ENCODE measurements at places on chromosomes 16 and 17.

- no peak for DNase-seq
Observed at GRCh38 chr16:30559690-30560089, 1.5 kb upstream of the ZNF764 start.

- DNase-seq: no peak
Observed at GRCh38 chr17:14321476-14321949, 20.6 kb downstream of the HS3ST3B1 start.

DNA sequence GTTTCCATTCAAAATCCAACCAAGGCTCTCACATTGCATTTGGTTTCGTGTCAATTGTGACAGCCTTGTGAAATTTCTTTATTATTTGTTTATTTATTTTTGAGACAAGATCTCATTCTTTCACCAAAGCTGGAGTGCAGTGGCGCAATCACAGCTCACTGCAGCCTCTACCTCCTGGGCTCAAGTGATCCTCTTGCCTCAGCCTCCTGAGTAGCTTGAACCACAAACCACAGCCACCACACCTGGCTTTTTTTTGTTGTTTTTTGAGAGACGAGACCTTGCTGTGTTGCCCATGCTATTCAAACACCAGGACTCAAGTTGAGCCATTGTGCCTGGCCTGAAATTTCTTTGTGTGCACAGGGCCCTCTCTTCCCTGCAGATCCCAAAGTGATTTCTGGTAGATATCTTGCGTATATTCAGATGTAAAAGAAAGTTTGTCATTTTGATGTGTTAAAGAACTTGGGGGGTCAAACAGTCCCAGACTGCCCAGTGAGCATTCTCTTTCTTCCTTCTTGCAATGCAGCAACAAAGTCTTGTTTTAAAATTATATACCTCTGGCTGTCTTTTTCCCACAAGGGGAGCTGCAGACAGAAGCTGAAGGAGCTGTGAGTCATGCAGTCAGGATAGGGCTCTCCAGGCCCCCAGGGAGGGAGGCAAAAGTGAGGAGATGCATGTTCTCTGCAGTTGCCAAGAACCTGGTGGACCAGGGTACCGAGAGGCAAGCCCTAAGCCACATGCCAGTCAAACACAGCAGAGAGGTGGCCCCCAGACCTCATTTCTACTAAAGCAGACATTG lies 15.5 kb upstream of the USP22 start:
- DNase-seq: no peak

DNA sequence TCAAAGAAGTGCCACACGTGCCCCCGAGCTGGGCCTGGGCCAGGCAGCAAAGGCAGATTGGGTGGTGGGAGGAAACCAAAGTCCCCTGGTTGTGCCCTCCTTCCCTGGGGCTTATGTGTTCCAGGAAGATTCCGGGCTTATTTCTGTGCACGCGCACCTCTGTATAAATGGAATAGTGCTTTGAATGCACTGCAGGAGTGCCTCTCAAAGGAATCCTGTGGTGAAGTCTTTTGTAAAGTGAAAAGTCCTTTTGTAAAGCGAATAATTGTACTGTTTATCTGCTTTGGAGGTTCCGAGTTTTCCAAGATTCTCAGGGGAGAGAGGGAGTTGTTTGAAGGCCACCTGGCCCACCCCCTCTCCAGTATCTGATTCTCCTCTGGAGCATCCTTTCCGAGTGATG lies 26.8 kb downstream of the C17orf75 start:
- DNase-seq: no peak

DNA sequence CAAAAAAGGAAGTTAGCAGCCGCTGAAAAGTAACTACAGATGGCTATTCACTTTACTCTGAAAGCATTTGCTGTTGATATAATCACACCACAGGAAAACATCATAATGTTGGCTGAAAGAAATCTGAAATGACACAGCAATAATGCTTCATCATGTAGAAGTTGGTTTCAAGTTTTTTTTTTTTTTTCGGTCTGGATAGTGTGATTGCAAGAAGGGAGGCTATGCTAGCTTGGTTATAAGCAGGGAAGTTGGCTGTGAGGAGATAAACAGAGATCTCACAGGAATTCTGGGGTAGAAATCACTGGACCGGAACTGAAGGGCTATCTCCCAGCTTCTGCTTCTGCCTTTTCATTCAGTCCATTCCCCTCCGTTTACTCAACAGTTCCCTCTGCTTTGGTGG lies 57.9 kb downstream of the MYO1D start:
- no peak for DNase-seq

DNA sequence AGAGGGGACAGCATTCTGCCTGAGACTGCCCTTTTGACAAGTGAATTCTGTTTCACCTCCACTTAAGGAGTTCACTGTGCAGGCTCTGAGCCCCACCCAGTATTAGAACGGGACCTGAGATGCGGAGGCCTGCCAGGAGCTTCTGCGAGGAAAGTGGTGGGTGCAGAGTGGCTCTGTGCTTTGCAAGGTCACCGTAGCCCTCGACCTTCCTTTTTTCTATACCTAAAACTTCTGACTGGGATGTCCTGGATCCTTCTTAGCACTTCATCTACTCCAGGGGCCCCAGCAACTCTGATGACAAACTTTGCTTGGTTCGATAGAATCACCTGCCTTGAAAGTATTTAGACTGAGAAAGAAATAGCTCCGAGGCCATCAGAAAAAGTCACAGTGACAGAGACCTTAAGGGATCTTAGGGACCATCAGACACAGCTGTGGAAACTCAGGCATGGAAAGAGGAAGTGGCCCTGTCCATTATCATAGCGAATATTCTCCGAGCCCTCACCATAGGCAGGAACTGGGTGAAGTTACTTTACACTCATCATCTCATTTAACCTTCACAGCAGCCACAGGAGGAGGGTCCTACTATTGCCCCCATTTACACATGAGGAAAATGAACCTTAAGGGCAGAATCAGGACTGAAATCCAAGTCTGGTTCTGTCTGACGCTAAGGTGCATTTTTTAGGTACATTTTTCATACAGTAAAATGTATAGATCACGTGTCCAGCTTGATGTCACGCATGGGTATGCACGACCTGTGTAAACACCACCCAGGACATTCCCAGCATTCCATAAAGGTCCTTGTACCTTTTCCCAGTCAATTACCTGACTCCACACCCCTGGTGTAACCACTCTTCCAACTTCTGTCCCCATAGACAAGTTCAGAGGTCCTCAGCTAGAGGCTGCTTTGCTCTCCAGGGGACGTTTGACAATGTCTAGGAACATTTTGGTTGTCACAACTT lies 676 bp upstream of the KRT13 start:
- no peak for DNase-seq

GRCh38 chr16:5215901-5216300 lies 118.3 kb upstream of the EEF2KMT start:
- DNase-seq: no peak

GRCh38 chr17:78125138-78125913 lies 3.2 kb downstream of the TMC6 start:
- no peak for DNase-seq

- no peak for DNase-seq
Observed at GRCh38 chr17:1724869-1725641, 551 bp downstream of the WDR81 start.

DNA sequence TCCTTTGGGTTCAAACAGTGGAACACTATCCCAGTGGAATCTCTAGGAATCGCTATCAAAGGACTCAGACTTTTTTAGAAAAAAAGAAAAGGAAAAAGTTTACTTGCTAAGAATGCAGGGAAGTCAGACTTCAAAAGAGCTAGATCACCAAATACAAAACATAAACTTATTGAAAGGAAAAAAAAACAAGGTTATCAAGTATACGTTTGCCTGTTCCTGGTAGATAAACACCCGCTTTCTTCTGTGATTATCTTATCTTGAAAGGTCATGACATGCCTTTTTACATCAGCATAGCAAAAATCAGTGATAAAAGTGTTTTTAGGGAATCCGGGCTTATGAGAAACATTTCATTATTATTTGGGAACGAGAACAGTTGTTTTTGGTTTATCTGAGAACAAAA lies 129.3 kb upstream of the TMEM97 start:
- no peak for DNase-seq

DNA sequence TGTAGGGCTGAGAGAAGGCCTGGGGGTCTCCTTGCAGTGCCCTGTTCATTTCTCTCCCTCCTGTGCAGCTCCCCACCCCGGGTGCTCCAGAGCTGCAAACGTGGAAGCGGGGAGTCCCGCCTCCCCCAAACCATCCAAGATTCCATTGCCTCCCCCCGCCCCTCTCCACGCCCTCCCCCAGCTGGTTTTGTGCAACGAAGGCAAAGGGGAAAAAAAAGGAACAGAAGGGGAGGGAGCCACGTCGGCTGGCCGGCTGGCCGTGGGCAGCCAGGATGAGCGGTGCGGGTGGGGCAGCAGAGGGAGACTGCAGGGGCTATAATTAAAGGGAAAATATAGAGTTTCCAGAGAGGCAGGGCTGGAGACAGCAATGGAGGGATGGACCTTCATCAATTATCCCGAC lies 1.7 kb upstream of the COL1A1 start:
- no peak for DNase-seq

GRCh38 chr16:84029297-84030047 lies 13.1 kb downstream of the SLC38A8 start:
- no peak for DNase-seq

DNA sequence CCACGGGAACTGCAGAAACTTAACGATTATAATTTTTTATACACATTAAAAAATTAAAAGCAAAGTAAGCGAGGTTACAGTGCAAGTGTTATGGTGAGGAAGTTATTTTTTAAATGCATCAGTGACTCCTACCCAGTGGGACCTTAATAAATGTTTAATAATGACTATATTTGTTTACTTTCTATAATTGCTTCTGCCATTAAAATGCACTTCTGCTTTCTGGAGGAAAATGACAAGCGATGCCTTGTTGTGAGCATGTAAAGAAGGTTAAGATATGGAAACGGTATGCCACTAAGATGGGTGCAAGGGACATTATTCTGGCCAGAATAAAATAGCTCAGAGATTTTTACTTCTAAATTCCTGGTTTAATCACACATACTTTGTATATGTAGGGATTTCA lies 252.1 kb downstream of the CDH11 start:
- no peak for DNase-seq

DNA sequence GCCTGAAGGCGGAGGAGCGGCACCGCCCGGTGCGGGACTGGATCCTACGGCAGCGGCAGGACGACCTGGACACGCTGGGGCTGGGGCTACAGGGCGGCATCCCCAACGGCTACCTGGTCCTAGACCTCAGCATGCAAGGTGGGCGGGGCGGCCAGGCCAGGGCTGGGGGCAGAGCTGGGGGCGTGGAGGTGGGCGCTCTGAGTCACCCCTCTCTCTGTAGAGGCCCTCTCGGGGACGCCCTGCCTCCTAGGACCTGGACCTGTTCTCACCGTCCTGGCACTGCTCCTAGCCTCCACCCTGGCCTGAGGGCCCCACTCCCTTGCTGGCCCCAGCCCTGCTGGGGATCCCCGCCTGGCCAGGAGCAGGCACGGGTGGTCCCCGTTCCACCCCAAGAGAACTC lies 7.9 kb downstream of the MSLN start:
- no peak for DNase-seq

DNA sequence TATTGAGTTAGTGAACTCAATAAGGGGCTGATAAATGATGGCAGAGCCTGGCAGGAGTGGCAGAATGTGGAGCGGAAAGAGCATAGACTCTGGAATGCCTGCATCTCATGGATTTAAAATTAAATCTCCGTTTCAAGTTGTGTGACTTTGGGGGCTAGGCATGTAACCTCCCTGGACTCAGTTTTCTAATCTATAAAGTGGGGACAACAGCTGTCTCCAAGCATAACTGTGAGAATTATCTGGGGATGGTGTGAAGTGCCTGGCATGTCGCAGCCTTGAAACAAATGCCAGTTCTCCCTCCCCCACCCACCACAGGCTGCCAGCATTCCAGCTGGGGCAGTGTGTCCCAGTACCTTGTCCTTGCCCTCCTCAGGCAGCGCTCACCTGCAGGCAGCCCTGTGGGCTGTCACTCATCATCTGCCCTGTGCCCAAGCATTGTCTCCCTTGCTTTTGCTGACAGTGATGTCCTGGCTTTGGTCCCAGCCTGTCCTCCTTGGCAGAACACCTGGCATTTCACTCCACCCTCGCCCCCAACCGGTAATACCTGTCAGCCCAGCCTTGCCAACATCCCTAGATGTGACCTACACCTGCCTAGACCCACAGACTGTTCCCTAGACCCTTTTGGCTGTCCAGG lies 129.6 kb downstream of the MRM1 start:
- DNase-seq: no peak

DNA sequence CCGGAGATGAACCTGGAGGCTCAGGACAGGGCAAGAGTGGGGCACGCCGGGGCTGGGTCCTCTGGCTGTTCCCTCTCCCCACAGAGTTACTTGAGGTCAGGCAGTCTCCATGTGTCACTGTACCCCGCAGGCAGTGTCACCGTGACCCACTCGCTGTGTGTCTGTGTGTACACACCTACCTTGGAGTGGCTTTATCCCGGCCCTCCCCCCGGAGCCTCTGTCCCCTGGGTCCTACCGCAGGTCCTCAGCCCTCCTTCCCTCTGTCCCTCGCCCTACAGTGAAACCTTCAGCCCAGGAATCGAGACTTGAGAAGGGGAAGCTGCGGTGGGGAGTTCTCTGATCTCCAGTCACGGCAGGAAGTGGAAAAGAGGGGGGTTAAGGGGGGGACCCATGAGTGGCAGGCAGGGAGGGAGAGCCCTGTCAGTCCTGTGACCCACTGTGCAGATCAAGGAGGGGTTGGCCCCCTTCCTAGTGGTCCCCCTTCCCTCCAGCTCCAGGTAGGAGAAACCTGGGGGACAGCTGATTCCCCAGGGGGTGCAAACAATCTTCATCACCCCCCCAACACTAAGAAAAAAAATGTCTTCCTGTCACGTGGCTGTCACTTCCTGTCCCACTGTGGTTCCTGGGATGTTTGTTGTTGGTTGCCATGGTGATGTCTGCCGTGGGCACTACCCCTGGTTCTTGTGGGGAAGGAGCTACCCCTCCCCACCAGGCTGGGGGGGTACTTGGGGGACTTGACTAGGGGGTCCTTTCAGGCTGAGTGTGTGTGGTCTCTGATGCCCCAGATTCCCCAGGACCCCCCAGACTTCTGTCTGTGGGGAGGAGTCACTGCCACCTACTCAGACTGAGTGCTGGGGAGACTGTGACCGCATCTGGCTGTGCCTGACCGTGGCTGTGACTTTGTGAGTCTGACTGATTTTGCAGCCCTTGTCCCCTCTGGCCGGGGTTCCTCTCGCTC lies 13.7 kb downstream of the RARA start:
- DNase-seq: peak; percentile 75

DNA sequence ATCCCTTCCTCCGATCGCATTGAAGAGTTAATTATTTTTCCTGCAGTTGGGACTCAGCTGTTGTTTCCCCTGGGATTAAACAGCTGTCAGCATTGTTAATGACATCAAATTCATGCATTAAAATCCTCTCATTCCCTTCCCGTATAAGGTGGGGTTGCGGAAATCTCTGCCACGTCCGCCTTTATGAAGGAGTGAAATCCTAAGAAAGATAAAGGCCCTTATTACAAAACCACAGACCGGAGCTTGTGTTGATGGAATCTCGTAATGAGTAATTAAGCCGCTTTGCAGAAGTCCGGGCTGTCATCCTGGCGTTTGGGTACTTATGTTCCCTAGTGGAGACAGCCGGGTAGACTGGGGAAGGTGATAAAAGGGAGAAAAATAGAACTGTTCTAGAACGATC lies 627.6 kb downstream of the MAF start:
- DNase-seq: no peak

- peak; percentile 90 for DNase-seq
Observed at GRCh38 chr17:80219013-80219762, 945 bp downstream of the SGSH start.

Data from stimulated activated CD8-positive, alpha-beta memory T cell treated with anti-CD3 and anti-CD28 coated beads, Interleukin-7, amount 100 ng/mL, for 1 hour (primary cell).